Pancreas (tissue), 10 donors: ENCODE measurements at places on chromosomes 7 and 10. TPM values are rescaled to one million over a fixed set of nuclear protein-coding genes. Genes with fewer than 3 reads are reported as not detected.

- no peak for DNase-seq
Measured at GRCh38 chr7:127187740-127188139, 65.0 kb downstream of the GRM8 start.

DNA sequence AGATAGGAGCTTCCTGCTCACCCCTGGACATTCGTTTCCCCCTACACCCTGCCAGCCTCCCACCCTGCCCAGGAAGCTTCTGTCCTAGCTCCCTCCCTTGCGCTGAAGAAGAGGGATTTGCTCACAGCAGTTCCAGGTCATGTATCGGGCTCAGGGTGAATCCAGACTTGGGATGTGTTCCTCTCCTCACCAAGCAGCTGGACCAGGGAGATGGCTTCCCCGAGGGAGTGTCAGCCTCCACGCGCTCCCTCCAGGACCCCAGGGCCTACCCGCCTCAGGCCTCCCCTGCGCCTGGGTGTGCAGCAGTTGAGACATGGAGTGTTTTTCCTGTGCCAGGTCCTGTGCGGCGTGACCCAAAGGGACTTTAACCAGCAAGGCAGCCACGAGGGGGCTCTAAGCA, 435.6 kb upstream of the FOXK1 start:
- no peak for DNase-seq

- no peak for DNase-seq
Measured at GRCh38 chr7:143280160-143280559, 4.6 kb upstream of the TMEM139 start.

DNA sequence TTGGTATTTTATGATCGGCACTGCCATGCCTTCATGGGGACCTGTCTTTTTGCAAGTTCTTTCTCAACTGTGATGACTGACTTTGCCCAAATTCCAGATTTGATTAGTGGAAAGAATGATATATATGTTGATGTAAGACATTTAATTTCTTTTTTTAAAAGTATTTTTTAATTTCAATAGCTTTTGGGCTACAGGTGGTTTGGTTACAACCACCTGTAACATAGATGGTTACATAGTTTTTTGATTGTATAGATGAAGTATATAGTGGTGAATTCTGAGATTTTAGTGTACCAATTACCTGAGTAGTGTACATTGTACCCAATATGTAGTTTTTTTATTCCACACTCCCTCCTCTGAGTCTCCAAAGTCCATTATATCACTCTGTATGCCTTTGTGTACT, 69.6 kb downstream of the MCU start:
- no peak for DNase-seq

GRCh38 chr7:107392830-107393229, 77.0 kb upstream of the GPR22 start:
- no peak for DNase-seq

GRCh38 chr10:59877191-59877671, 29.1 kb downstream of the CCDC6 start:
- DNase-seq = no peak

DNA sequence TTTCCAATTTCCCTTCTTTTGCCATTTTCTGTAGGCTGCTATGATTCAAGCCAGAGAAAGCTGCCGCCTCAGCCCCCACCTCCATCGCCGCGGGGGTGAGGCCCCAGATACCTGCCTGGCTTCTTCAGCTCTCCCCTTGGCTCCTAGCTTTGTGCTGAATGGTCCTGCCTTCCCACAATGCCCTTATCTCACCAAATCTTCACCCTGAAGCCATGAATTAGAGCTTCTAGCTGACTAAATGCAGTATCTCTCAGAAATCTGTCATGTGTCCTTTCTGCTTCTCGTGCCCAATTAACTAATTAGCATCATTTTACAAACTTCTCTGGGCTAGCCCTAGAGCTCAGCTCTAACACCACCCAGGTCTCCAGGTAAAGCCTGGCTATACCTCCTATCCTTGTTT, 32.2 kb upstream of the GPNMB start:
- DNase-seq = no peak

GRCh38 chr7:69908454-69908853, 310.2 kb downstream of the AUTS2 start:
- DNase-seq = no peak

DNA sequence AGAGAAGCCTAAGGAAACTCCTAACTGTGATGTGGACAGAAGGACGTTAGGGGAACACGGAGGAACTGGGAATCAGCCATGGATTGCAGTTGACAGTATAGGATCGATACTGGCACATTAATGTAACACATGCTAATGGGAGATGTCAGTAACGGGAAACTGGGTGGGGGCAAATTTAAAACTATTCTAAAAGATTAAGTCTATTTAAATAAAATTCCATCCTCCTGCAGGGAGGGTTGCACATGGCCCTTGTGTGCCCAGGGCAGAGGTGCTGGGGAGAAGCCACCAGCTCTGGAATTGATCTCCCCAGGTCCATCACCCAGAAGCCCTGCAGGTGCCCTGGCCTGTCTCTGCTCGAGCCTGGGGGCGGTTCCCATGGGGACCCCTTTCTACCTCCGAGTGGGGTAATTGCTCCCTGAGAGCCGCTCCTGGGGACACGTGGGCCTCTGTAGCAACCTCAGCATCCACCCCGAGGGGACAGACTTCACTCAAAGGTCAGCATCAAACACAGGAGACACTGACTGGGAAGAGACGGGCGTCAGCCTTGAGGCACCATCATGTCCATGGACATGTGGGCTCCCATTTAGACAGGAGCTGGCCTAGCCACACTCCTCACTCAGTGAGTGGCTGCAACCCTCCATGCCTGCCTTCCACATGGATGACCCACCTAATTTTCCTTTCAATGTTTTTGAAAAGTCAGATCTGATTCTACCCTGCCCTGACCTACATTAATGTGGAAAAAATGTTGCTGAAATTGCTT, 21.1 kb downstream of the SCART1 start:
- DNase-seq = no peak

- no peak for DNase-seq
Measured at GRCh38 chr7:124720195-124720594, 45.4 kb downstream of the GPR37 start.

The SPDYE8 gene
- polyA plus RNA-seq = not detected

The DGKB gene
- polyA plus RNA-seq = 0.92 TPM

The NRBF2 gene
- polyA plus RNA-seq = 5.6 TPM

The GPRIN2 gene
- 12.3 TPM for polyA plus RNA-seq

The NCF1 gene
- 1.1 TPM for polyA plus RNA-seq
